ENCODE measurements at places on chromosomes 3 and 15.

- DNase-seq, result no peak
Measured at GRCh38 chr3:21795921-21796320, 44.9 kb upstream of the ZNF385D start.

GRCh38 chr15:101039461-101039860 is 120.3 kb downstream of the LRRK1 start:
- no peak for DNase-seq

DNA sequence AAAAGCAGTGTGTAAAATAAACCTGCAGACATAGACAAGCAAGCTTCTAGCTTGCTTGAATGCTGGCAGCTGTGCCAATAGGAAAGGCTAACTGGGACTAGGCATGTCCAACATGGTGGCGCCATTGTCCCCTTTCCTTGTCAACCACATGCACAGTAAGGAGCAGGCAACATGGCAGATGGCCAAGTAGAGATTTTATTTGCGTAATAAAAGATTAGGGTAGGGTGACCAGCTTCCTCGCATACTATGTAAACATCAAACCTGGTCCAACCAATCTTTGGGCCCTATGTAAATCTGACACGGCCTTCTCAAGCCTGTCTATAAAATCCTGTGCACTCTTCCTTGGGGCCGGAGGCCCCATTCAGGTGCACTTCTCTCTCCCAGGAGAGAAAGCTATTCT is 575.4 kb upstream of the GOLIM4 start:
- DNase-seq, result no peak

- no peak for DNase-seq
Measured at GRCh38 chr3:186719945-186720739, 3.0 kb downstream of the KNG1 start.

- DNase-seq, result no peak
Measured at GRCh38 chr3:120192159-120192558, 92.9 kb downstream of the GPR156 start.

- peak; percentile 73 for DNase-seq
Measured at GRCh38 chr3:178170698-178171535, 365.3 kb upstream of the KCNMB2 start.

DNA sequence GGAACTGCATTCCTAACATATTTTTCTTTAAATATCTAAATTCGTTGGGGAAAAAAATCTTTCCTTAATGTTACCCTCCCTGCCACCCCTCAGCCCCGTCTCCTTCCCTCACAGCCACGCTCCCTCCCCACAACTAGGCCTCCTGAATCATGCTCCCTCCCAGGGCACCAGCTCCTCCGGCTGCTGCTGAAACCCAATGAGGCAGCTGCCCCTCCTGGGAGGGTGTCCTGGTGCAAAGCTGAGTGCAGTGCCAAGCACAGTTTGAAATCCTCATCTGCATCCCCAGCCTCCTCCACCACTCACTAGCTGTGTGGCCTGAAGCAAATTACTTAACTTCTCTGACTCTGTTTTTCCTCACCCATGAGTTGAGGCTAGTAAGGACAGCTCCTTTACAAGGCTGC is 2.7 kb upstream of the NR2E3 start:
- no peak for DNase-seq

DNA sequence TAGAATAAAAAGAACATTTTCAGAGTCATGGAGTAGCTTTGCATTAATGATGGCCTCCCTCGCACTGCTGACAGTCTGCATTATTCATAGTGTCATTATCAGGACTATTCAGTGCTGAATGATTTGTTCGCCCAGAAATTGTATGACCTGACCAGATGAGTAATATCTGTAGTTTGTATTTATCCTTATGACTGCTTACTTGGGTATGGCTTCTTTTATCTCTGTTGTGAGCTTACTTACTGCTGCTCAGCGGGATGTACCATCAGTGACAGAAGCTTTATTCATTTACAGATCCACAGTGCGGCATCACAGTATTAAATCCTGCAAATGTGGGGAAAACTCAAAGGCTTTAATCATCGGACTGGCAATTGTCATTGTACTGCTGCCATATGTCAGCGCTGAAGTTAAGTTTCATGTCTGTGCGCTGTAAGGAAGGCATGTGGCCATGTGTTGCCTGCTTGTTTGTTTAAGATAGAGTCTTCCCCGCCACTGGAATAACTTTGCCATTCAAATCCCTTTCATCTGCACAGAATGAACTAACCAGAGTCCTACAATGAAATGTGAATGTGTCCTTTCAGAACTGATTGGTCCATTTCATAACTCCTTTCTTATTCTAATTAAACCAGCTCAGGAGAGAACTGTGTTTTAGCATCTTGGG is 262.2 kb downstream of the CHL1 start:
- DNase-seq, result no peak

DNA sequence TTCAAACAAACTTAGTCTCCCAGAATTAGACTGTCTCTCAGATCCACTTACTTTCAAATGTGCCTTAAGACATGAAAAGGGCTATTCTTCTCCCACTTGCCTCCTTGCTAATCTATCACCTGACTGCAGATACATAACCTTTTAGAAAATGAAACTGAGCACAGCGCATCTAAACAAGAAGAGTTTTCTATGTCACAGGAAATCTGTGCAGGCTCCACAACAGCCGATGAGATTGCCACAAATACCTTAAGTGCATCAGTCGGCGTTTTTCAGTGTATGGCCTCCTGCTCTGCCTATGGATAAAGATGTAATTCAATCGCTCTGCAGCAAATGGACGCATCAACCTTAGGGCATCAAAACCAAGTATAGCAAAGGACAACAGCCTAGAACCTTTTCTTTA is 544.2 kb downstream of the FOXP1 start:
- DNase-seq, result no peak

Data from Caki2 (cell line).